SJCRH30 (cell line): ENCODE measurements at places on chromosomes 3 and 15. TPM values are rescaled to one million over a fixed set of nuclear protein-coding genes. Genes with fewer than 3 reads are reported as not detected.

Gene C3orf52
- 13.7 and 15.5 TPM in 2 replicates for total RNA-seq

- no peaks in the 10 kb centered on the region for H3K4me1 ChIP-seq
- H3K27ac ChIP-seq, result no peak overlapping the region
- DNase-seq, result no peak
- no peaks in the 10 kb centered on the region for H3K27me3 ChIP-seq
- no peaks in the 10 kb centered on the region for H3K36me3 ChIP-seq
Measured at GRCh38 chr3:33578325-33579177, 138.3 kb upstream of the UBP1 start.

DNA sequence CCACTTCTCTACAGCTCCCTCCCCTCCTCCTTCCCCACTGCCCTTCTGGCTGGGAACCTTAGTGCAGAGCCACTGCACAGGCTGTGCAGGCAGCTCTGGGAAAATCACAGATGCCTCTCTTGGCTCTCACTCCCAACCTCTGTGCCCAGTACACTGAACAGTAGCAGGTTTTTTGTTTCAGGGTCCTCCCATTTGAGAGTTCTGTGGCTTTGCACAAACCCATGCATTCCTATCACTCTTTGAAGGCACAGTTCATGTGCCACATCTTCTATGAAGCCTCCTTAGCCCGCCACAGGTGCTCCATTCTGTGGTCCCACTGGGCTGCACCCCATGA lies 103.9 kb downstream of the SNRK start:
- no peaks in the 10 kb centered on the region for H3K4me1 ChIP-seq
- H3K4me3 ChIP-seq, result no peak overlapping the region
- no peak for DNase-seq
- no peaks in the 10 kb centered on the region for H3K36me3 ChIP-seq
- H3K27ac ChIP-seq, result no peak overlapping the region

Gene CMTM7
- total RNA-seq, result 16.1 and 16.3 TPM in 2 replicates

DNA sequence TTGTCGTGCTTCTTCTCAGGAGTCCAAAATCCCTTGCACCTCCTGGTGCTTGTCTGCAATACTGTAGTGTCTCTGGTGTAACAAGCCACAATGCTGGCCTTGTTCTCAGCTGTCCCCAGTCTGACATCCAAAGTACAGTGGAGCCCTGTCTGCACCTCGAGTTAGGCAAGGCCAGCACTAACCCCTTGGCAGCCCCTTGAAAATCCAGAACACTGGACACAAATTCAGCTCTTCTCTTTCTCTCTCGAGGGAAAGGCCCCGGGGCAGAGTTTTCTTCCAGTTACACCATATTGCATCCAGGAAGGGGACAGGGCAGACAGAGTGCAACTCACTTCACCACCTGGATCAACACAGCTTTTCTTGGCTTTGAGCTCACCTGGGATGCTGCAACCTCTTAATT lies 91.3 kb upstream of the ATP10A start:
- DNase-seq, result peak; percentile 28
- H3K4me3 ChIP-seq, result no peak overlapping the region
- H3K27ac ChIP-seq, result no peak overlapping the region
- H3K4me1 ChIP-seq, result no peaks in the 10 kb centered on the region
- H3K27me3 ChIP-seq, result no peaks in the 10 kb centered on the region

Gene GOLGA8S
- total RNA-seq, result 0.02 TPM in 1 of 2 replicates, not detected in the other

- H3K36me3 ChIP-seq, result peaks cover 10% of the 10 kb centered on the region
- no peak overlapping the region for H3K4me3 ChIP-seq
- H3K27me3 ChIP-seq, result no peaks in the 10 kb centered on the region
- H3K27ac ChIP-seq, result no peak overlapping the region
Measured at GRCh38 chr3:11624161-11624560, 19.6 kb downstream of the VGLL4 start.

Gene ERICH6
- not detected in 2 replicates for total RNA-seq

Gene RHOV
- 0.61 and 0.84 TPM in 2 replicates for total RNA-seq

DNA sequence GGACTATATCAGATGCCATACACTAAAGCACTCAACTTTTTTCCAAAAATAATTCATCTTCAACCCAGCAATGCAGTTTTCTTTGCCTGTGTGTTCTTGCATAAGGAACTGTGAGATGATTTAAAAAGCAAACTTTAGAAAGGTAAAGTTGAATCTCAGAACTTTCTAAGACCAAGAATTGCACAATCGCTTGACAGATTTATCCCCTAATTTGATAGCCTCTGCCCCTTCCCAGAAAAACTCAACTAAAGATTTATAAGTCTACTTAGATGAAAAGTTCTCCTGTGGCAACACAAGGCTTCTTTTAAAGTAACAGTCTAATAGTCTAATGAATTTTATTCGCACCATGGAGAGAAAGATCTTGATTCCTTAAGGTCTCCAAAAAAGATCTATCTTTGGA lies 259.3 kb downstream of the MAGI1 start:
- H3K36me3 ChIP-seq, result no peaks in the 10 kb centered on the region
- H3K27ac ChIP-seq, result no peak overlapping the region; the same call in 1 of the 2 replicates
- peaks cover 14% of the 10 kb centered on the region for H3K4me1 ChIP-seq
- H3K27me3 ChIP-seq, result no peaks in the 10 kb centered on the region
- H3K4me3 ChIP-seq, result no peak overlapping the region
- DNase-seq, result no peak

DNA sequence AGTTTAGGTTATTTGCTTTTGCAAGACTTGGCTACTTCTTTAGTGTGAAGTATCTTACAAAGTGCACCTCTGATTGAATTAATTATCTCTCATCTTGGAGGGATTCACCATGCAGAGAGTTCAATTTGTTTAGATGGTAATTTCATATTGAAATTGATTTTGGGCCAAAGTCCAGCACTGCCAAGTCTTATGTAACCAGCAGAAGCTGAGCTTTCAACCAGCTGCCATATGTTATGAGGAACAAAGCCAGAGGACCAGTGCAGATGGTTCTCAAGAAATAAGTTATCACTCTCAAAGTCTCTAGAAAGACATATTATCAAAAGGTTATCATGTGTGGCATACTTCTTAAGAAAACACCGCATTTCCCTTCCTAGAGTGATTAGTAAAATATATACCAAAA lies 29.0 kb downstream of the ABHD6 start:
- H3K4me1 ChIP-seq, result no peaks in the 10 kb centered on the region
- DNase-seq, result no peak

DNA sequence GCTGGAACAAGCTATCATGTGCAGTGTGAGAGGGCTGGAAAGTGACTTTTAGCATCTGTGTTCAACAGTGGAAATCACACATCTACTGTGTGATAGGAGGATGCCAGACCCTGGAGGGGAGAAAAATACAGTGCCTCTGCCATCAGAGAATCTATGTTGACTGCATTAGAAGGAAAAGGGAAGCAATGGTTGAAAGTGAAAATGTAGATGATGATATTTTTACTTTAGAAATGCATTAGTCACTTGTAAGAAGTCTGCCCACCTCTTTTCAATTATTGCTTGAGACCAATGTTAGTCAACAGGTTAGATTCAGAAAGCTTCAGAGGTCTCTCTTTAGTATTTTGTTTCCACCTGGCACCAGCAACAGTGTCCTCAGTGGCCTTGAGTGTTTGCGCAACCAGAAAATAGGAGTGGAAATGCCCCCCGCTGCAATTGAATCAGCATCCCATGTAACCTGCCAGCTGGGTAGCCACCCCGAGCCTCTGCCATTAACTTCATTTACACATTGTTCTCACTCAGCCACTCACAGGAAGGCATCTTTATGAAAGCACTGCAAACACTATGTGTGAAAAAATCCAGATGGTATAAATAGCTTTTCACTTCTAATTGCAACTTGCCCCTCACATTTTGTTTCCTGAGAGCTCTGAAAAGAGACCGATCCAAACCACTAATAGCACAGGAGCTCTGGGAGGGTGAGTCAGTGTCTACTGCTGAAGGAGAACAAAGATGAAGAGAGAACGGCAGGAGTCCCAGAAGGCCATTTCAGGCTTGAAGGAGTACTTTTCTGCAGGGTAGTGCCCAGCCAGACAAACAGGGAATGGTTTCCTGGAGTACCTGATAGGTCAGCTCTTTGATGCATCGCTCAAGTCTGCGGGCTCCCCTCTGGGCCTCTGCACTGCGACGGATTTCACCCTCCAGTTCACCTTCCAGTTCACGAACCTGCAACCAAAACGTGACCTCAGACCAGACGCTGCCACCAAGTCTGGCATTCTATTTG lies 92.1 kb downstream of the HHLA2 start:
- H3K4me3 ChIP-seq, result no peak overlapping the region
- no peaks in the 10 kb centered on the region for H3K4me1 ChIP-seq
- H3K27me3 ChIP-seq, result no peaks in the 10 kb centered on the region
- no peak overlapping the region for H3K27ac ChIP-seq
- no peak for DNase-seq

DNA sequence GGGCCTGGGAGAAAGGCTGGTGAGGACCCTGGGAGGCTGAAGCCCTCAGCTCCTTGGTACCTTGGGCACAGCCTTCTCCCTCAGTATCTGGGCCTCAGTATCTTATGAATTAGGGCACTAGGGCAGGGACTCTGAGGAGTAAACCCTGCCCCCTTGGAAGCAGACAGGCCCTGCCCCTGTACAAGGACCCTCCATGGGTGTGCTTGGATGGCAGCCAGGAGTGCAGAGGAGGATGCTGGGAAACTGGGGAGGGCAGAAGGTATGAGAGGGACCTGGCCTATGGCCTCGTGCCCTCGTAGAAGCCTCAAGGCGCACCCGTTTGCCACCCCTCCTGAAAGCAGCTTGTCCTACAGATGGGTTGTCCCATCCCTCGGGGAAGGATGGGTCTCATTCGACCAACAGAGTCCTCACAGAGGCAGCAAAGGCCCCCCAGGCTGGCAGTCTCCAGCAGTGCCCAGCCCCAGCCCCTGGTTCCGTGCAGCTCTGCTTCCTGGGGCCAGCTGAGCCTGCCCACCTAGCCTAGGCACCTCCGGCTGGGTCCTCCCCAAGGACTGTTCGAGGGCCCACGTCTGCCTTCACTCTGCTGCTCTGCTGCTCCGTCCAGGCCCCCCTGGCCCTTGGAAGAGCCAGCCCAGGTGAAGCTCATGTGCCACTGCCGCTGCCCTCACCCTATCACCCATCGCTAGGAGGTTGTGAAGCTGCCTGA lies 15.3 kb upstream of the SEMA3F start:
- H3K27me3 ChIP-seq, result no peaks in the 10 kb centered on the region
- H3K4me1 ChIP-seq, result peaks cover 35% of the 10 kb centered on the region
- no peaks in the 10 kb centered on the region for H3K36me3 ChIP-seq
- no peak overlapping the region for H3K27ac ChIP-seq
- DNase-seq, result no peak
- no peak overlapping the region for H3K4me3 ChIP-seq

Gene ADAMTS17
- 4.0 and 4.1 TPM in 2 replicates for total RNA-seq

DNA sequence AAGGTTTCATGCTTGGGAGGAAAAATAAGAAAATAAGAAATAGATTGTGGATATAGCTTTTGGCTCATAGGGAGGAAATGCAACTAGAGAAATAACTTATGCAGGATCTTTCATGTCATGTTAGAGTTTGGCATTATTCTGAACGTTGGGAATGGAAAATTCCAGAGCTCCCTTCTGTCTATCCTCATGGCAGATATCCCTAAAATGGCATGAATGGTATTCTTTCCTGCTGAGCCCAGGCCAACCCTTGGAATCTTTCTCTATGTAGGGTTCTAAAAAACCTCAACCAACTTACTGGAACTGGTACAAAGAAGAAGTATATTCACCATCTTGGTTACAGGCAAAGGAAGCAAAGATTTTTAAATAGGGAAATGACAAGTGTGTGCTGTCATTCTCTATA lies 212.5 kb downstream of the CHST2 start:
- no peaks in the 10 kb centered on the region for H3K4me1 ChIP-seq
- H3K27me3 ChIP-seq, result no peaks in the 10 kb centered on the region
- DNase-seq, result no peak
- H3K4me3 ChIP-seq, result no peak overlapping the region
- H3K36me3 ChIP-seq, result no peaks in the 10 kb centered on the region

Gene DNASE1L3
- not detected in 2 replicates for total RNA-seq

DNA sequence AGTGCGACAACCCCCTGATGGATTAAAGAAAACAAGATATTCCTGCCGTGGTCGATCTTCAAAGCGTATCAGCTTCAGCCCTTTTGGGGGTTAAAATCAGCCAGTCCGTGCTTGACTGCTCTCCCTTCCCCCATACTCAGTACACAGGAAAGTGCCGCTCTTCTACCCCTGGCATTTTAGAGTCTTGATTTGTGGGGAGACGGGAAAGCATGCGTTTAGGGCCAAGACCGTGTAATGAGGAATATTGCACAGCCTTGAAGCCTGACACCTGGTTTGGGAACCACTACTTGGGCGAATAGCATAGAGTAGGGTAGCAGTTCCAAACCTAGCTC lies 540 bp upstream of the EDC3 start:
- no peak for DNase-seq
- no peaks in the 10 kb centered on the region for H3K4me1 ChIP-seq
- H3K4me3 ChIP-seq, result peak overlapping the region; percentile 99

GRCh38 chr3:40329071-40329470 lies 19.6 kb downstream of the EIF1B start:
- H3K4me1 ChIP-seq, result no peaks in the 10 kb centered on the region
- H3K36me3 ChIP-seq, result no peaks in the 10 kb centered on the region
- DNase-seq, result no peak
- no peak overlapping the region for H3K27ac ChIP-seq

DNA sequence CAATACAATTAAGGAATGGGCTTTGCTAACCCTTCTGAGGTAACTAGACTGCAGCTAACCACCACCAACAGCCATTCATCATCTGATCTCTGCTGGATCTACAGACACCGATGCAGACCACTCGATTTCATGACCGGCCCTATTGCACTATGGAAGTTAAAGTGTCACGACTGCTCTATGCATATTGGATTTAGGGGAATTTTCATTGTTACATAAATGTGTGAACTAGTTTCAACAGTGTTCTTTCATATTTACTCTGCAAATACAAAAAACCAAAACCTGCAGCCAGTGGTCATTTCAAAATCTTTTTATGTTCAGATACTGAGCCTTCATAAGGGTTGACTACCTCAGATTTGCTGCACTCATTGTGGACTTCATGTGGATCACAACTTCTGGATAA lies 14.5 kb downstream of the CDV3 start:
- H3K4me3 ChIP-seq, result no peak overlapping the region
- H3K36me3 ChIP-seq, result peaks cover 69% of the 10 kb centered on the region
- no peaks in the 10 kb centered on the region for H3K27me3 ChIP-seq
- H3K27ac ChIP-seq, result no peak overlapping the region
- no peak for DNase-seq

Gene WDR72
- total RNA-seq, result not detected in 2 replicates

GRCh38 chr3:50890688-50891344 lies 216.1 kb downstream of the DOCK3 start:
- no peaks in the 10 kb centered on the region for H3K4me1 ChIP-seq
- H3K27me3 ChIP-seq, result no peaks in the 10 kb centered on the region
- no peak for DNase-seq
- H3K36me3 ChIP-seq, result no peaks in the 10 kb centered on the region

GRCh38 chr3:50221411-50222168 lies 14.4 kb upstream of the GNAI2 start:
- no peaks in the 10 kb centered on the region for H3K4me1 ChIP-seq
- no peak for DNase-seq
- H3K36me3 ChIP-seq, result no peaks in the 10 kb centered on the region
- no peak overlapping the region for H3K4me3 ChIP-seq
- H3K27me3 ChIP-seq, result no peaks in the 10 kb centered on the region

DNA sequence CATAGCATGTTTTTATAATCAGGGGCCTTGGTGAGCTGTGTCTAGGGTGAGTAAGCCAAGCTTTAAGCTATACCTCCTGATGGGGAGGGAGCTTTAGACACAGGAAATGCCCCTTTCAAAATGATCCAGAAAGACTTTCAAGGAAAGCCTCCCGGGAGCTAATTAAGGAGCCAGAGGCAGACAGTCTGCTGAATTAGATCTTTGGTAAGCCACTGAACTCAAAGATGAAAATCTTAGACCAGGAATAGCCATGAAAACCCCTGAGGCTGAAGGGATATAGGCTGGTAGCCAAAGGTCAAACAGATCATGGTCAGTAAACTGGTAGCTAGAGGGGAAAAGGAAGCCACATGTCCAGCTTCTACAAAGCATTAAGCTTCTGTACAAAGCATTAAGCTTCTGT lies 42.7 kb upstream of the GAP43 start:
- H3K4me1 ChIP-seq, result no peaks in the 10 kb centered on the region
- H3K4me3 ChIP-seq, result no peak overlapping the region
- DNase-seq, result no peak
- H3K36me3 ChIP-seq, result no peaks in the 10 kb centered on the region
- H3K27ac ChIP-seq, result no peak overlapping the region
- H3K27me3 ChIP-seq, result peaks cover 4% of the 10 kb centered on the region; the same call in 1 of the 2 replicates
